Ascending aorta (tissue), 2 donors: ENCODE measurements at places on chromosomes 3 and 15. TPM values are rescaled to one million over a fixed set of nuclear protein-coding genes. Genes with fewer than 3 reads are reported as not detected.

- peak; percentile 57 for DNase-seq
- H3K36me3 ChIP-seq: no peaks in the 10 kb centered on the region
- no peak overlapping the region for H3K4me3 ChIP-seq
Observed at GRCh38 chr3:197022405-197023231, 7.0 kb downstream of the MELTF start.

SPTBN5 gene
- 1.5 TPM for total RNA-seq

GRCh38 chr3:34957677-34958076, 681.6 kb upstream of the ARPP21 start:
- no peaks in the 10 kb centered on the region for H3K27me3 ChIP-seq
- DNase-seq: no peak
- H3K27ac ChIP-seq: no peak overlapping the region
- H3K36me3 ChIP-seq: no peaks in the 10 kb centered on the region
- no peak overlapping the region for H3K4me3 ChIP-seq

- no peaks in the 10 kb centered on the region for H3K36me3 ChIP-seq
- no peak overlapping the region for H3K27ac ChIP-seq
- no peaks in the 10 kb centered on the region for H3K27me3 ChIP-seq
- no peaks in the 10 kb centered on the region for H3K4me1 ChIP-seq
Observed at GRCh38 chr3:117118604-117119003, 409.0 kb downstream of the TUSC7 start.

GRCh38 chr15:53072077-53072476, 281.9 kb upstream of the ONECUT1 start:
- no peak for DNase-seq
- H3K27me3 ChIP-seq: no peaks in the 10 kb centered on the region
- H3K4me1 ChIP-seq: no peaks in the 10 kb centered on the region
- no peak overlapping the region for H3K4me3 ChIP-seq

DNA sequence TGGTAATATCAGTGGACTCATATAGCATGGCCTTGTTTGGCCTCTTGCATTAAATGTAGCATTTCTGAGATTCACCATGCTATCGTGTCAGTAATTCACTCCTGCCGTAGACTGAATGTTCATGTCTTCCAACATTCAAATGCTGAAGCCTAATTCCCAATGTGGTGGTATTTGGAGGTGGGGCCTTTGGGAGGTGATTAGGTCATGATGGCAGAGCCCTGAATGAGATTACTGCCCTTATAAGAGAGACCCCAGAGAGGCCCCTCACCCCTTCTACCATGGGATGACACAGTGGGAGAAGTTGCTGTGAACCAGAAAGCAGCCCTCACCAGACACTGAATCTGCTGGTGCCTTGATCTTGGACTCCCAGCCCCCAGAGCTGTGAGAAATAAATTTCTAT, 241.4 kb downstream of the VPS13C start:
- H3K27ac ChIP-seq: no peak overlapping the region
- no peaks in the 10 kb centered on the region for H3K36me3 ChIP-seq
- H3K4me1 ChIP-seq: no peaks in the 10 kb centered on the region
- peak; percentile 9 for DNase-seq
- no peaks in the 10 kb centered on the region for H3K27me3 ChIP-seq
- no peak overlapping the region for H3K4me3 ChIP-seq

GRCh38 chr3:146554151-146554760, 9.8 kb upstream of the PLSCR1 start:
- no peak overlapping the region for H3K4me3 ChIP-seq
- H3K36me3 ChIP-seq: no peaks in the 10 kb centered on the region
- H3K27ac ChIP-seq: no peak overlapping the region
- H3K4me1 ChIP-seq: no peaks in the 10 kb centered on the region
- no peaks in the 10 kb centered on the region for H3K27me3 ChIP-seq

GRCh38 chr15:84871428-84871985, 13.0 kb upstream of the SLC28A1 start:
- peaks cover 10% of the 10 kb centered on the region for H3K36me3 ChIP-seq
- no peak overlapping the region for H3K4me3 ChIP-seq
- DNase-seq: no peak
- peak overlapping the region; percentile 77 for H3K27ac ChIP-seq
- no peaks in the 10 kb centered on the region for H3K27me3 ChIP-seq

DNA sequence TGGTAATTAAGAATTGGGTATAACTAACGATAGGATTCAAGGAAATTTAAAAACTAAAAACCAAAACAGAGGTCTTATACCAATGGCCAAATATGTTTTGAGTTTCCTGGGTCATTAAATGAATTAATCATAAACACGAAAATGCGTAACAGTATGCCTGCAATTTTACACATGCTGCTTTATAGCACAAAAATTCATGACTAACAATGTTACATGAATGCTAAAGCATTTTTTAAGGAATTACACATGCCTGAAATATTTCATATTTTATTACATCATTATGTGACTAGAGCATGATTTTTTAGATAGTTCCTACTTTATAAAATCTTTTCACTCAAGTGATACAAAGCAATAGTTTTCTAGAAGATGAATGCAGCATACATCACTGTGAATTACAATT, 74.7 kb downstream of the ZNF148 start:
- H3K27me3 ChIP-seq: no peaks in the 10 kb centered on the region
- H3K27ac ChIP-seq: no peak overlapping the region
- H3K36me3 ChIP-seq: no peaks in the 10 kb centered on the region
- no peak for DNase-seq

GRCh38 chr3:48276911-48277641, 36.2 kb downstream of the ZNF589 start:
- H3K4me1 ChIP-seq: no peaks in the 10 kb centered on the region
- H3K4me3 ChIP-seq: no peak overlapping the region
- H3K27me3 ChIP-seq: no peaks in the 10 kb centered on the region
- no peaks in the 10 kb centered on the region for H3K36me3 ChIP-seq
- H3K27ac ChIP-seq: no peak overlapping the region

DNA sequence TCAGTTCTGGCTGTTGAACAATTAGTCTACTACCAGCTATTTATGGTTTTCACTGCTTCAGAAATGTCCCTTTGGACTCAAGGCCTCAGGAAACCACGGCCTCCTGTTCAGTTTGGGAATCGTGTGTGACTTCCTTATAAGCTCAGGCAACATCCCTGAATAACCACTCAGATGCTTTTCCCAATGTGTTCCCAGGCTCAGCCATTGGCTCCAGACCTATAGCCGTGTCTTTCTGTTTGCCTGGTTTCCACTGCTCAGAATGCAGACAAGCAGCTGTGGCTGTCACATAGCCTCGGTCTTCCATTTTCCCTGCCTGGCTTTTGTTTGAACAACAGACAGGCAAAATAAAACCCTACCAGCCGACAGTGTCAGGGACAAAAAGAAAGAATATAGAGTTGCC, 63.2 kb upstream of the ATP2B2 start:
- no peak for DNase-seq
- H3K27ac ChIP-seq: no peak overlapping the region
- H3K27me3 ChIP-seq: no peaks in the 10 kb centered on the region
- H3K4me1 ChIP-seq: no peaks in the 10 kb centered on the region

PFKFB4 gene
- 3.7 TPM for total RNA-seq

ACP3 gene
- 0.43 TPM for total RNA-seq

DNA sequence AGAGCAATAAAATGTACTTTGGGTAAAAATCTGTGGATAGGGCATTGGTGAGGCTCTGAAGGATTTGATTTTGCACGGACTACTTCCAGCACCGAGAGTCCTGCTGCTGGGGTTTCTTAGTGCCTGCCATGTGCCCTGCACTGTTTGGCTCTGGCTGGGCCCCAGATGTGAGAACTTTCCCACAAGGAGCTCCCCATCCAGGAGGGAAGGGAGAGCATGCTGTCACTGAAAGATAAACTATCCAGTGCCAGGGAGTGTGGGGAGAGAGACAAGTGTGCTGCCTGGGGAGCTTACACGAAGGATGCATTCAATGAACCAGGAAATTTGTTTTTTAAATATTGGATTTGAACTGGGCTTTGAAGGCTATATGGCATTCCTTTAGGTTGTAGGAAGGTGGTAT, 30.2 kb downstream of the LPP start:
- peaks cover 4% of the 10 kb centered on the region for H3K36me3 ChIP-seq
- H3K27ac ChIP-seq: peak overlapping the region; percentile 49
- H3K4me3 ChIP-seq: no peak overlapping the region
- no peaks in the 10 kb centered on the region for H3K27me3 ChIP-seq
- DNase-seq: no peak

DNA sequence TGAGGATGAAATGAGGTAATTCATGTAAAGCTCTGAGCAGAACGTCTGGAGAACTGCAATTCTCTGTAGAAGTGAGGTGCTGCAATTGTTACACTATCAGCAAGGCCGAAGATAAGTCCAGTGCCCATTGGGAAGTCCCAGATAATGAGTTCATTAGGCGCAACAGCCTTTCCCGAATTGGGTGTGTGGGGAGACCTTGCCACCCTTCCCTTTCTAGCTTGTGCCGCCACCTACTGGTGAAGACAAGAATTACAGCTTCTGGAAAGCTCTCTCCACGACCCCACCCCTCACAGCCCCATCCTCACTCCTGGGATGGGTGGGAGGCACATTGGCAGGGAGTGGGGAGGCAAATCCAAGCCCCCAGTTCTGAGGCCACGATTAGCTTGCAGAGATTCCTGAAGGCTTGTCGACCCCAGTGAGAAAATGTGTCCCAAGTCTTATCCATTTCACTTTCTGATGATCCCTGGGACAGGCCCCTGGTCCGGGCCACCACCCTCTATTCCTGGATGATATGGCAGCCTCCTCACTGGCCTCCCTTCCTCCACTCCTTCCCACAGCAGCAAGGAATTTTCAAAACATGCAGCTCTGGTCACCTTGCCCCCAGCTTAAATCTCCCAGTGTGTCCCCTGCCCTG, 36.4 kb downstream of the FAM3D start:
- H3K27ac ChIP-seq: no peak overlapping the region
- H3K36me3 ChIP-seq: no peaks in the 10 kb centered on the region
- H3K4me3 ChIP-seq: no peak overlapping the region
- no peak for DNase-seq

MINDY2 gene
- total RNA-seq: 10.4 TPM

DNA sequence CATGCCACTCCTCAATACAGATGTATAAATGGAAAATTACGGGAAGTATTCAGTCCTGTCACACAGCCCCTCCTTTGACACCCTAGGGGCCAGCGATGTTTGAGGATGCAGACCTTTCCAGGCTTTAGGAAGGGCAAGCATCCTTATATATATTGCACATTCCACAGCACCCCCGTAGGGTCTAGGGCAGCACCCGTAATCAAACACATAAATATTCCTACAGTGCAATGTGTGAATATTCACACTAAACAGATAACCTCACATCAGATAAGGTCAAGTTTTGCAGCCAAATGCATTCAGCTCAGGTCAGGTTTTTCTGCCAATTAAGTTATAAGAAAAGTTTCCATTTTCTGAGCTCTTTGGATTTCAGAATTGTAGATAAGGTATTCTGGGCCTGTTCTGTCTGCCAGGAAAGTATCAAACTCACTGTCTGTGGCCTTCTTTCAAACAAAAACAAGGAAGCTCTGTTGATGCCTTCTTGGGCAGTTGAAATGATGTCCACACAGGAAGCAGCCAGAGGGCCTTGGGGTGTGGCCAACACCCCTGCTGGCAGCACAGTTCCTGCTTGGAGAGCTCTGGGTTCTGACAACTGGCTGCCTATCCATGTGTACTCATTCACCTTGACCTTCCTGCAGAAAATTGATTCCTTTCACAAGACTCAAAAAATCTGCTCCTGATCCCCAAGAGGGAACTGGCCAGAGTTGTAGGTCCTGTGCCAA, 427.0 kb downstream of the NTRK3 start:
- H3K27ac ChIP-seq: no peak overlapping the region
- no peaks in the 10 kb centered on the region for H3K36me3 ChIP-seq
- H3K4me3 ChIP-seq: no peak overlapping the region
- H3K4me1 ChIP-seq: no peaks in the 10 kb centered on the region
- no peak for DNase-seq

GPR27 gene
- 2.4 TPM for total RNA-seq

DNA sequence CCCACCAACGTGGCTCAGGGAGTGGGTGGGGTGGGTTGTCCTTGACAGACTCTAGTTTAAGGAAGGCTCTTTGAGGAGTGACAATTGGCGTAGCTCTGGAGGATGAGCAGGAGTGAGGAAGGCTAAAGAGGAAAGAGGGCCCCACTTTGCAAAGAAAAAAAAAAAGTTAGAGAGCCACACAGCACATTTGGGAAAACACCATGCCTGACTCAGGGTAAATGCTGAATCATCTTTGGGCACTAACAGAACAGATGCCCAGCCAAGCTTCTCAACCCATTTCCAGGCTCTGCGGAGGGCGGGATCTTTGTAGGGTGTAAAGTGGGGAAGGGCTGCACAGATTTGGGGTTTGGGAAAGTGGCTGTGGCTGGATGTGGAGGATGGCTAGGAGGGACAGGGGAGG, 179.1 kb upstream of the RGMA start:
- no peak for DNase-seq
- H3K36me3 ChIP-seq: no peaks in the 10 kb centered on the region
- no peak overlapping the region for H3K27ac ChIP-seq
- H3K4me3 ChIP-seq: no peak overlapping the region

DNA sequence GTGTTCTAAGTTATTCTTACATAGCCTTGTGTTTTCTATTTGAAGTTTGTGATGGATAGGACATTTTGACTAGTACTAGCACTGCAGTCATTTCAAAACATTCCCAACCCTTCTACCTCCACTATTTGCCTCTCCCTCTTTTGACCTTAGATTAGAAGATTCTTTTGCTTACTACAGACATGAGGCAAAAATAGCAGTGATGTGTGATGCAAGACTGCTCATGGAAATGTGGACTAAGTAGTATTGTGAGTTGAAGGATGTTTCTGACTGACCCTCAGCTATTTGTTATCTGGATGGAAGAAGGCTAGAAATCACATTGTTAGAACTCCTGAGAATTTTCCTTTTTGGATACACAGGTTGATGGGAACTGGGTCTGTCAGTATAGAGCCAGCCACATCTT, 45.9 kb downstream of the ATP2C1 start:
- H3K27ac ChIP-seq: no peak overlapping the region
- DNase-seq: no peak
- no peaks in the 10 kb centered on the region for H3K4me1 ChIP-seq
- H3K4me3 ChIP-seq: no peak overlapping the region
- H3K27me3 ChIP-seq: no peaks in the 10 kb centered on the region
